Stimulated activated CD4-positive, alpha-beta T cell treated with anti-CD3 and anti-CD28 coated beads, Interleukin-4, amount 100 ng/mL, for 1 hour (primary cell): ENCODE measurements at places on chromosomes 1 and 21.
A peak's percentile ranks its signal among the peaks of the same experiment; 100 is the strongest.

DNA sequence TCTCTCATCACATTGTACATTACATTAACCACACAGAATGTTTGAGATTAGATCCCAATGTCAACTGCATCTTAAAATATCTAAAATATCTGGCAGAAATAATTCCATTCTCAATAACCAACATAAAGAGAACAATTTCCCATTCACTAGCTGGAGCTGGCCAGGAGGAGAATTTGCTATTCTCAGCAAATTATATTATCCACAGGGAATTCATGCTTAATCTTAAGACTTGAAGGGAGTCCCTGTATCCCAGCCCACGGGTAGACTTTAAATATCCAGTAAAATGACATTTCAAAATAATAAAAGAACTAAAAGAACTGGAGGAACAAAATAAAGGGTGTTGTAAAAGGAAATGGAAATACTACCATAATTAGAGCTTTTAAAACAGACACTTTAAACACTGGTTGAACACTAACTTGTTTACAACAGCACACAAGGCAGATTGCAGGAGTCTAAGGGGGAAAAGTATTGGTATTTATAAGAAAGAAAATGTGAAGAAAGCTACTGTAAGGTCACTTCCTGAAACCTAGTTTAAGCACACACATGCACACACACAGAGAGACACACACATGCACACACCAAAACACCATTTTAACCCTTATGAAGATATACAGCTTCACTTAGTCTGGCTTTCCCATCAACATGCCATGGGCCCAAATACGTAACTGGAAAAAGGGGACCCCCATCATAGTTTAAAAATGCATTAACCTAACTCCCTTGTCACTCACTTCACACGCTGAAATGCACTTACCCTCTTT lies 107.0 kb downstream of the PTPN14 start:
- DNase-seq: no peak

DNA sequence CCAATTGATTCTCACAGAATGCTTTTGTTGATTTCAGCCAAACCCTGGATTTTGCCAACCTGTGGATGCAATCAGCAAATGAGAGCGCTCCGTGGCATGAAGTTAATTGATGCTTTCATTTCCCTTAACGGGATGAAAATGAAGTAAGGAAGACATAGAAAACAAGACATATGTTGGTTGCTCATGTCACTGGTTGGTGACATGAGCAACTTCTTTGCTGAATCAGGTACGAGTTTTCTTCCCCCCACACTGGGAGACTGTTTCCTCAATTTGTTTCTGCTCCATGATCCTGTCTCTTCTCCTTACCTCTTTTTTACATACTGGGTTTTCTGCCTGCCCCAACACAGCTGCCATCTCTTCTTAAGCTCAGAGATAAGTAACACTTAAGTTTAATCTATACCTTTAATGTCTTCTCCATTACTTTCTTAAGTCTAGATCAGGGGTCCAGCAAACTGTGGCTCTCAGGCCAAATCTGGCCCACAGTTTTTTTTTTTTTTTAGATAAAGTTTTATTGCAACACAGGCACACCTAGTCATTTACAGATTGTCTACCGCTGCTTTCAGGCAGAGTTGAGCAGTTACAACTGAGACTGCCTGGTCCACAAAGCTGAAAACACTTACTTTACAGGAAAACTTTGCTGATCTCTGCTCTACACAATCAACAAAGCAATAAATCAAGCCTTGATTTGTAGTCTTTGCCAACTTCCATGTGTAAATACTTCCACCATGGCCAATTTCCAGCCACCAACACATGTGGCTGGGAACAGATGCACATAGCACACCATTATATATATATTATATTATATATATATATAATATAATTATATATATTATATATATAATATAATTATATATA lies 13.3 kb downstream of the GPR157 start:
- DNase-seq: no peak

GRCh38 chr1:28159680-28160079 lies 16.8 kb downstream of the PTAFR start:
- no peak for DNase-seq

DNA sequence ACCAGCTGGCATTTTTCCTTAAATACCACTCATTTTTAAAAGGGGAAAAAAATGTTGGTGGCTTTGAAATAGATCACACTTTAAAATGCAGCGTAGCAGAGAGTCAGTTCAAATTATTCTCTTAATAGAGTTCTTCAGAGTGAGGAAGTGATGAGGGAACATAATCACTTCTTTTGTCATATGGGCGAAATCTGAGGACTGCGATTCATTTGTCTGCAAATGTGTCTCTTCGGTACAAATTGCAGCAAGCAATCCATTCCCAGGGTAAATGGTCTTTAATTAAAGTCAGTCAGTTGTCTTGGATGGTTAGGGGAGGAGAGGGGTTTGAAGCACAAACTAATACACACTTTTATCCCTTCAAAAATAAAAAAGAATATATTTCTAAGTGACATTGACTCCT lies 86.0 kb upstream of the SELENON start:
- no peak for DNase-seq

GRCh38 chr1:229625071-229625914 lies 629 bp downstream of the TAF5L start:
- DNase-seq: peak; percentile 52

- no peak for DNase-seq
Observed at GRCh38 chr1:214967865-214968575, 114.5 kb upstream of the KCNK2 start.
